ENCODE measurements at places on chromosomes 2 and 18.
A peak's percentile ranks its signal among the peaks of the same experiment; 100 is the strongest.

DNA sequence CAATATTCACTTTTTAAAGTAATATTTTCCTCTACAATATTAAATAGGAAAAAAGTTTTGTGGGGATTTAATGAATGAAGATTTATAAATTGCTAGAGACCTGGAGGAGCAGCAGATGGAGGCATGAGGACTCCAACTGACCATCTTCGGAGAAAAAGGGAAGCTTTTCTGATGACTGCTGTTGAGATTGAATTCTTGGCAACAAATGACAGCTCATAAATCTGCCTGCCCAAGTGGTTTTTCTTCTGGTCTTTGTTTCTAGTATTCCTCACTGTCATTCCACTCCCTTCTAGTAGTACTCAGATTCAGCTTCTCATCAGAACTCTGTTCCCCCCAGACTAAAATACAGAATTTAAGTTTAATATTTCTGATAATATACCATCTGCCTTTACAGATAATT lies 157.0 kb downstream of the EML6 start:
- DNase-seq = no peak

DNA sequence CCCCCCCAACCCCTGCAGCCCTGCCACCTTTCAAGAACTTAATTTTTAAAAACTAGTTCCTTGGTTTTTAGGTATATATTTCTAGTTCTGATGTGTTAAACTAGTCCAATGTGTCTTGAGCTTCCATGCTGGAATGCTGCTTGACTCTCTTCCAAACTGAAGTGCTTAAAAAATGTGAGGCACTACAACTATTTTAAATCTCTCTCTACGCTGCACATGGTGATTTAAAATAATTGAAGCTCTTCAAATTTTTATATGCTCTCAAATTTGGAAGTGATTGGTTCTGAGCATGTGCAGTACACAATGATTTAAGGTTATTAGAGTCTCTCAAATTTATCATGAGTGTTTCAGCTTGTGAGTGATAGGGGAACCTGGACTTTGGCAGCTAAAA lies 192.6 kb upstream of the ZEB2 start:
- no peak for DNase-seq

GRCh38 chr2:95836151-95836550 lies 155.5 kb downstream of the ANKRD36C start:
- DNase-seq = no peak

DNA sequence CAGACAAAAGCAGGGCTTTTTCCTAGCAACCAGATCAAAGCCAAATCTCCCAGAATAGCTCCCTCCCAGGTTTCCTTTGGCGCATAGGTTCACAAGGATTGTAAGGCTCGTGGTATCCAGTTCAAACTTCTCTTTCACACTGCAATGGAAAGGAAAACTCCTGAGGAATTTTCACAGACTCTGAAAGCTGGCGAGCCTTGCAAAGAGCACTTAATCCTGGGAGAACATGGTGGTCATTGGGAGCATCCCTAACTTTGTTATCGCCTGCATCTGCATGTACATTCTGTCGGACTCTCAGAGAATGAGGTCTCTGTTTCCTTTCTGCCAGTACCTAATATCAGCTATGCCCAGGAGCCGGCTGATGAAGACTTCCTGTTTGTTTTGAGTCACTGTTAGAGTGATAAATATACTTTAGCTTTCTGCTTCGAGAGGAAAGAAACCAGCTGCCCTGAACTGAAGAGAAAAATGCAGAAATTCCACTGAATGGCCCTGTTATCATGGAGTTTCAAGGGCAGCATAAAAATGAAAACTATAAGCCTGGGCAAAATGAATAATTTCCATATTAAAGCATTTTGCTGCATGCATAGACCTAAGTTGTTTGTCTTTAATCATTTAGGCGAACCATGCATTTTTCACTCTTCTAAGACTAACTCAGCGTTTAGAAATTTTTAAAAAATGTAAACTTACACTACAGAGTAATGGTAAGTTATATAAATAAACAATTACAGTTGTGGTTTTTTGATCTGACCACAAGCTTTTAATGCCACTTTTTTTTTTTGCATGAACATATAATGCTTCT lies 76.4 kb upstream of the ZEB2 start:
- DNase-seq = peak; percentile 74

DNA sequence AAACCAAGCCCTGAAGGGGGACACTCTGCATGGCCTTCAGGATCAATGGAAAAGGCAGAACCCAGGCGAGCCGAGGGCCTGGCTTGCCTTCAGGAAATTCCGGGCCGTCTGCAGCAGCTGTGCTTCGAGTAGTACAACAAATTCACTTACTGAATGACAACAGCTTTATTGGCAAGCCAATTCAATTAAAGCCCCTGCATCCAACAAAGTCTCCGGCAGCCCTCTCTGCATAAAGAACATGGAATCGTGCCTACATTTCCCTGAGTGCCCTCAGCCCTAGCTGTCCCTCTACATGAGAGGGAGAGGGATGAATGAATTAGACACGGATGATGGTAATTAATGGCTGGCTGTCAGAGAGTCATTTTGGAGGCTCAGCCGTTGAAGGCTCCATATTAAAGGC lies 189.0 kb downstream of the BCL11A start:
- DNase-seq = no peak

DNA sequence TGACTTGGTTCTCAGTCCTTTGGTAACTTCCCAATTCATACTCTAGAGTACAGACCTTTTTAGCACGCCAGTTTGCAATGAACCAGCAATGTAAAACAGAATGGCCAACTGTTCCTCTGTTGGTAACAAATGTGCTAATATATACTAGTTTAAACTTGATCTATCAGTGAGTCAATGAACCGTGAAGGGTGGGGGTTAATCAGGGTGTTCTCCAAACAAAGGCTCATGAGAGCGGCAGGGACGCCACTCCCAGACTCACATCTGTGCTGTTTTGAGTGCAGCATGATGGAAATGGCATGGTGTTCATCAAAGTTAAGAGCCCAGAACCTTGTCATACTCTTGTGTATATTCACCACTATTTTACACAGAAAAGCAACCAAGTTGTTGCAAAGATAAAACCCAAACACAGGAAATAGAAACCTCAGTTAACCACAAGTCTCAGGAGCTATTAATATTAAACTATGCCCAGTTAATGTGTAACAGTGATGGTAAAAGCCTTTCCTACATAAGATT lies 70.3 kb downstream of the CERKL start:
- DNase-seq = no peak

- no peak for DNase-seq
Measured at GRCh38 chr2:232330068-232330999, 48.2 kb upstream of the ALPP start.

DNA sequence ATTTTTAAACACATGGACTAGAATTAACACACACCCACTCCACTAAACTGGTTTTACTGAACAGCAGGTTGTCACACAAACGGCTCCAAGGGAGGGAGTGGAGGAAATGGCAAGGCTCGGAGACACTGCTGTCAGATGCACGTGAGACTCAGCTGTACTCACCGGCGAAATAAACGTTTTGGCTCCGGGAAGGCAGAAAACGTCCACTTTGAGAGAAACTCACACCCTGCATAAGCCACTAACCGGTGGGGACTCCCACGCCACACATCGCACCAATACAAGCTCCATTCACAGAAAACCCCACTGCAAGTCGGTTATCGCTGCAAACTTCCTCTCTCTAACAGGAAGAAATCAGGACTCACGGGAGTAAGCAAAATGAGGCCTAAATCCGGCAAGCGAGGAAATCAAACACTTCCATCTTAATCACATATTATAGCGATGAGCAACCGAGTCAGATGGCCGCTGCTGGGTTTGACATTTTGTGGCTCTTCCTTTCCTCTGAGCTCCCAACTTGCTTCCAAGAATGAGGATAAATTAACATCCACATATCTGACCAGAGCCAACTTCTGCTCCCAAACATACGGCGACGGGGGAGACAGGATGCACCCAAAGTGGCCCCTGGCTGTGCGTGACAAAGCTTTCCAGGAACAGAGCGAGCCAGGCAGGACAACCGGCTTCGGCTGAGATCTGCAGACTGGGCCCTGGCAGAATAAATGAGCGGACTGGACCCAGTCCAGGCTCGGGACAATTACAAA lies 63.5 kb downstream of the HDAC4 start:
- DNase-seq = no peak

- DNase-seq = no peak
Measured at GRCh38 chr2:71851094-71851750, 296.4 kb downstream of the CYP26B1 start.

DNA sequence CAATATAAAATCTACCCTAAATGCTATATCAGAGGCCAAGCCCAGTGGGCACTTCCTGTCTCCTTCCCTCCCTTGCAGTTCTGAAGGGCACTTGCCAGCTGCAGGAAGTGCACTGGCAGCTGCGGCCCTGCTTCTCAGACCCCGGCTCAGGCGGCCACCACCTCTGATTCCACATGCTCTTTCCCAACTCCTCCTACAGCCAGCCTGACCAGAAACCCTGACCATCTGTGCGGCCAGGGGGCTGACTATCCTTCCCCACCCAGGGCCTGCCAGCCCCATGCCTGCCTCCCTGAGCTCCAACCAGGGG lies 88.6 kb downstream of the ZBTB7C start:
- DNase-seq = no peak

DNA sequence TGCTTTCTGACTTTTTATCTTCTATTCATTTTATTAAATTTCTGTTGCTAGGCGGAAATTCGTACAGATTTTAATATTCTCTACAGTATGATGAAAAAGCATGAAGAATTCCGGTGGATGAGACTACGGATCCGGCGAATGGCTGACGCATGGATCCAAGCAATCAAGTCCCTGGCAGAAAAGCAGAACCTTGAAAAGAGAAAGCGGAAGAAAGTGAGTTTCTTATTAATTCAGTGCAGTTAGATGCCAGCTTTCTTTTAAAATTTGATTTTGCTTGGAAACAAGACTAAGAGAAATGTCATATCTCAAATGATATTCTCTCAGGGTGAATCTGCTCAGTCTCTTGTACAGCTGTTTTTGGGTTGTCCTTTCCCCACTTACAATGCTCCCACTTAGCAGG lies 84.3 kb downstream of the MGAT5 start:
- DNase-seq = no peak

DNA sequence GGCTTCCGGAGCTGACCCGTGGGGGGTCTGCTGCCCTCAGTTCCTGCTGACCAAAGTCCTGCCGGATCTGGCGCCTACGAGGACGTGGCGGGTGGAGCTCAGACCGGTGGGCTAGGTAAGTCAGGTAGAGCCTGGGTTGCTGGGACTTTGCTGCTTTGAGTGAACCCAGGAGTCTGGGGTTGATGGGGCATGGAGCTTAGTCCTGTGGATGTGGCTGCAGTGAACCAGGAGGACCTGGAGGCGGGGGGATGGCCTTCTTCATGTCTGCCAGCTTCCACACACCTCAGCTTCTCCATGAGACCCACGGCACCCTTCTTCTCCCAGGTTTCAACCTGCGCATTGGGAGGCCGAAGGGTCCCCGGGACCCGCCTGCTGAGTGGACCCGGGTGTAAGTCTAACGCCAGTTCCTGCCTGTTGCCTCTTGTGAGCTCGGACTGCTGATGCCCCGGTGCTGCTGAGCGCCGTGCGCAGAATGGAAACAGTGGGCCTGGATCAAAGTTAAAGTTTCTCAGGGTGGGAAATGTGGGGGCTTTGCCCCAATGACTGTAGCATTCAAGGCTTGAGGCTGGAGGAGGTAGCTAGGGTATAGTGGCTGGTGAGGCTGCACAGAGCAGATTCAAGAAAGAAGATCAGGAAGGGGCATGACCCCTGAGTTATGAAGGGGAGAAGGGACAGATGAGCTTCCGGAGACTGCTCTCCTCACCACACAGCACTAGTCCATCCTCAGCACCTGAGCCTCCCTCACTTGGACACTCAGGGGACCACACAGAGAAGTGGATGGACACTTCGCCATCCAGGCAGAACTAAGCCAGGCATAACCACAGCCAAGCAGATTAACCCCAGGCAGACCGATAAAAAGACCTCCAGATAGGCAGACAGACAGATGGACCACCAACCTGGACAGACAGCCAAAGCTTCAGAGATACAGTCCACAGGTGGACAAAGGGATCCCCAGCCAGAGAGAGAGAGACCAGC lies 17.3 kb downstream of the PTPN18 start:
- DNase-seq = no peak

- no peak for DNase-seq
Measured at GRCh38 chr2:181785691-181786344, 105.5 kb upstream of the NEUROD1 start.

DNA sequence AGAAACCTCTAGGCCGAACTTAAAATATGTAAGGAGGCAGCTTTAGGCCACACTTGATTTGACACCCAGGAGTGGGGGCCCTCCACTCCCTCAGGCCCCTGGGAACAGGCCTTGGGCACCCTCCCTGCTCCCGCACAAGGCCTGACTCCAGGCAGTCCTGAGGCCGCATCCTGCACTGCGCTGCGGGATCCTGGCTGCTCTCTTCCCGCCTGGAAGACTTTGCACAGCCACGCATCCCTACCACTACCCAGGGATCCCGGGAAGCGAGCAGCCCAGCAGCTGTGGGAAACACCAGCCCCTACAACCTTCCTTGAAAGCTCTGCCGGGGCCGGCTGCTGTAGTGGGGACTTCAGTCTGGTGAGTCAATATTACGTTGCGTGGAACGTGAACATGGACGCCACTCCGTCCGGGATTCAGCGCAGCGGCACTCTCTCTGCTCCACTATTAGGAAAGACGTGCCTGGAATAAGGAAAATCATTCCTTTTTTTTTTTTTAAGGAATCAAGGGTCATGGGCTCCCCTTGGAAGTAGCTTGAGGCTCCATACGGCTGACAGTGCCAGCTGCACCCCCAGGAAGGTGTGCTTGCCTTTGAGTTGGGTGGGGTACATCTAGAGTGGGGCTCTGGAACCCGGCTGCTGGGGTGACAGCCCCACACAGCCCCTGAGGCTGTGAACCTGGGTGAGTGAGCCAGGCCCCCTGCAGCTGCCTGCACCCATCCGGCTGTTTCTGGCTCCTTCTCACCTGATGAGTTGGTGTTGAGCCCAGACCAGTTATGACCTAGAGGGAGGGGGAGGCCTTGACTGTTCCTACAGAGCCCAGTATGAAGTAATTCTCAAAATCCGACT lies 119.2 kb upstream of the TMEM18 start:
- DNase-seq = no peak

DNA sequence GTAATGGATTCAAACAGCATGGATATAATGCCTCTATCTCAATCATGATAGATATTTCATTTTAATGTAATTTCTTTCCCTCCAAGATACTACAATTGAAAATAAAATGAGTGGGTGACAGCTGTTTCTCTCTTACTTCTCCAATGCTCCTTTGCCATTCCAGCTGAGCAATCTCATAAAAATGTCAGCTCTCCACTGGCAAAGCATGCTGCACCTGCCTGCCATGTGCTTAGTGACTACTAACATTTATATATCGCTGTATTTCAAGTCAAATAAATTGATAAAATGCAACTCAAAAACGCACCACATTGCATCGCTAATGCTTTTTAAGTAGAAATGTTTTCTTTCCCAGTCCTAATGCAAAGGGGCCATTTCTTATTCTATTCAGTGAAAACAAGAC lies 1093.9 kb downstream of the CBLN2 start:
- no peak for DNase-seq

- no peak for DNase-seq
Measured at GRCh38 chr2:25651066-25651465, 22.3 kb downstream of the DTNB start.

GRCh38 chr18:48808476-48808875 lies 142.3 kb downstream of the SMAD7 start:
- peak; percentile 38 for DNase-seq

Measured in COLO829 (cell line).